Stimulated activated CD8-positive, alpha-beta memory T cell treated with anti-CD3 and anti-CD28 coated beads, Interleukin-15, amount 100 ng/mL, for 48 hours (primary cell): ENCODE measurements at places on chromosomes 16 and 17.

DNA sequence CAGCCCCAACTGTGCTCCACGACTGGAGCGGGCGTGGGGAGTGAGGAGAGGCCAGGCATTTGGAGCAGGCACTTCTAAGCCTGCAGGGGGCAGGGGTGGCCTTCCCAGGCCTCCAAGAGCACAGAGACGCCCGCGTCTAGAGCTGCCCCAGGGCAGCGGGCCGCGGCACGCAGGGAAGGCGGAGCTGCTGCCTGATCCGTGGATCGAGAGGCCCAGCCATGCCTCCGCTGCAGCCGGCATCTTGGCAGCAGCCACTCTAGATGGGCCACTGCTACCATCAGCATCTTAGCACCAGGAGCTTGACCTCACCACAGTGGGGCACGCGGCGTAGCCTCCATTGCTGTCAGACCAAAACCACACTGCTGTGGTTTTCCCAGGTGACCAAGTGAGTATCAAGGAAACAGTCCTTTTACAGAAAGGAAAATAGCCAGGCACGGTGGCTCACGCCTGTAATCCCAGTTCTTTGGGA is 20.4 kb upstream of the WDR45B start:
- DNase-seq, result peak; percentile 32

GRCh38 chr17:69712801-69713311 is 298.4 kb downstream of the MAP2K6 start:
- no peak for DNase-seq

DNA sequence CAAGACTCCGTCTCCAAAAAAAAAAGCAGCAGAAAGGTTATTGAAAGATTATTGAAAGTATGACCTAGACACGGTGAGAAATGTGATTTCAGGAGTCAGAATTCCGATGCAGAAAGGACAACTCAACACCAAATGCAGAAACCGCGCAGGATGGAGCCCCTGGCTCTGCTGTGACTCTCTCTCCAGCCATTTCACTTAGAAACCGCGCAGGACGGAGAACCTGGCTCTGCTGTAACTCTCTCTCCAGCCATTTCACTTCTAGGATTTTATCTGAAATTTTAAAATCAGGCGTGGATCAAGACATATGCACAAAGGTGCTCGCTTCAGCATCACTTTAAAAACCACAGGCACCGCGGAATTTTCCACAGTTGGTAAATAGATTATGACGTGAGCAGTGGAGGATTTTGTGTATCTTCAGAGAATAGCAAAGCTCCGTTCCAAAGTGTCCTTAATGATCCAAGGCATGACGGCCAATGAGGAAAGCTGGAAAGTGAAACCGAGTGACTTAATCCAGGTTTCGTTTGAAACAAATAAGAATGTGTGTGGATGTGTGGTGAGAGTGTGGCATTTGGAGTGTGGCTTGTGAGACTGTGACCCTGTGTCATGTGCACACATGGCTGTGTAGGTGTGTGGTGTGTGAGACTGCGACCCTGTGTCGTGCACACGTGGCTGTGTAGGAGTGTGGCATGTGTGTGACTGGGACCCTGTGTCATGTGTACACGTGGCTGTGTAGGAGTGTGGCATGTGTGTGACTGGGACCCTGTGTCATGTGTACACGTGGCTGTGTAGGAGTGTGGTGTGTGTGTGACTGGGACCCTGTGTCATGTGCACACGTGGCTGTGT is 9.5 kb downstream of the UTS2R start:
- no peak for DNase-seq

GRCh38 chr17:38996660-38997337 is 29.6 kb upstream of the FBXO47 start:
- no peak for DNase-seq

- no peak for DNase-seq
These were observed 21.4 kb downstream of the PLCD3 start for GRCh38 chr17:45110676-45111611.

GRCh38 chr17:76145231-76146052 is 4.4 kb upstream of the FOXJ1 start:
- DNase-seq, result no peak

- DNase-seq, result no peak
These were observed 28.9 kb downstream of the OR1D5 start for GRCh38 chr17:3034578-3034920.

GRCh38 chr17:70603226-70603625 is 433.9 kb downstream of the KCNJ2 start:
- DNase-seq, result no peak

DNA sequence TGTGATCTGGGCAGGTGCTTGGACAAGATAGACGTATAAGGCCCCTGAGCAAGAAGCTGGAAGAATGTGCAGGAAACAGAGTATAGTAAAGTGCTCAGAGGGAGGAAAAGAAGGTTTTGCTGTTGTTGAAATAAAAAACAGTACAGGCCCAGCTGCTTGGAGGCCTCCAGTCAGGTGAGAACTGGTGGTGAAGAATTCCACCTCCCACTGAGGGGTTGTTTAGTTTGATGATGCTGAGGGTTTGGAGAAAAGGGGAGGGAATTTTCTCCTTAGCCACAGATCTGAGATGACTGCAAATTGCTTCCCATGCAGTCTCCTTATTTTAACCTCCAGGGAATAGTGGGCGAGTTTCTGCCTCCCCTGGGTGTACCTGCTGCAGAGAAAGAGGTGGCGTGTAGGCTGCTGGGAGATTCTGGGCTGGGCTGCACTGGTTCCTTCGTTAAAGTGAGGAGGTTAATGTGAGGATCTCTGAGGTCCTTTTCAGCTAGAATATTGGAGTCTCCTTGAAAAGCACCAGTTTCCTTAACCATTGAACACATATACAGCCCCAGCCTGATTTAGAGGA is 25.8 kb downstream of the SMPD3 start:
- no peak for DNase-seq

DNA sequence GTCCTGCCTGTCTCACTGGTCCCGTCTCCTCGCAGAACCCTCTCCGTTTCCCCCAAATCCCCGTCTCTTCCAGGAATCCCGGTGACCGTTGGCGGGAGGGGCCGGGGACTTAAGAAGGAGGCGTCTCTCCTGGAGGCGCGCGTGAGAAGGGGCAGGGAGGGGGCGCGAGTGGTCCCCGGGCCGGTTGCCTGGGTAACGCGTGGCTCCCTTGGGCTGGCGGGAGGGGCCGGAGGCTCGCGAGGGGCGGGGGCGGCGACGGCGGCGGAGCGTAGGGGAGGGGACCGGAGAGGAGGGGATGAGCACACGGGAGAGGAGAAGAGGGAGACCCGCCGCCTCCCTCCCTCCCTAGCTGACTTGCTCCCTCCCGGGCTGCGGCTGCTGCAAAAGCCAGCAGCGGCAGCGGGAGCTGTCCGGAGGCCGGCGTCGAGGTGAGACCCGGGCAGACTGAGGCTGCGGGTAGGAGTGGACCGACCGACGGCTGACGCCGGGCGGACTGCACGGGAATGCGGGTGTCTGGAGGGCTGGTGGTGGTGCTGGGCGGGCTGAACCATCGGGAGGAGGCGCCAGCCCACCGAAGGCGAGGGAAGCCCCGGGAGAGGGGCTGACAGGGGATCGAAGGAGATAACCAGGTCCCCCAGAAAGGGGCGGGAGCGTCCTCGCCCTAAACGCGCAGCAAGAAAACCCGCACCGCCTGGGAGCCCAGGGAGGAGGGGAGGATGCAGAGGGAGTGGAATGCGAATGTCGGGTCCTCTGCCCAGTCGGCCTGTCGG is at the start of gene PRRT2:
Gene PRRT2, plus strand, starts transcription at position 298 of the 770 bp plus-strand sequence. CDS start 862 bp downstream, outside the sequence.
- peak; percentile 27 for DNase-seq

DNA sequence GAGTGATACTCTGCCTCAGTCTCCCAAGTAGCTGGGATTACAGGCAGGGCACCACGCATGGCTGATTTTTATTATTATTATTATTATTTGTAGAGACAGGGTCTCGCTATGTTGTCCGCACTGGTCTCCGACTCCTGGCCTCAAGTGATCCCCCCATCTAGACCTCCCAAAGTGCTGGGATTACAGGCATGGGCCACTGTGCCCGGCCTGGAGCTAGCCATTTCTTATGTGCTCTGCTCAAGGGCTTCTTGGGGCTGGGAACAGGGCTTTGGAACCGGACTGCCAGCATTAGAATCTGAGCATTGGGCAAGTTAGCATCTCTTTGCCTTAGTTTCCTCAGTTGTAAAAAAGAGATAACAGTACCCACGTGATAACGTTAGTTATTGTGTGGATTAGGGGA is 111.3 kb downstream of the C16orf78 start:
- no peak for DNase-seq

- no peak for DNase-seq
These were observed at the start of gene TNFSF13 for GRCh38 chr17:7558544-7559319. Gene TNFSF13, plus strand, starts transcription at chr17:7558750. Its CDS starts 290 bp downstream, at chr17:7559040.
